ENCODE measurements at places on chromosomes 1 and 21.

DNA sequence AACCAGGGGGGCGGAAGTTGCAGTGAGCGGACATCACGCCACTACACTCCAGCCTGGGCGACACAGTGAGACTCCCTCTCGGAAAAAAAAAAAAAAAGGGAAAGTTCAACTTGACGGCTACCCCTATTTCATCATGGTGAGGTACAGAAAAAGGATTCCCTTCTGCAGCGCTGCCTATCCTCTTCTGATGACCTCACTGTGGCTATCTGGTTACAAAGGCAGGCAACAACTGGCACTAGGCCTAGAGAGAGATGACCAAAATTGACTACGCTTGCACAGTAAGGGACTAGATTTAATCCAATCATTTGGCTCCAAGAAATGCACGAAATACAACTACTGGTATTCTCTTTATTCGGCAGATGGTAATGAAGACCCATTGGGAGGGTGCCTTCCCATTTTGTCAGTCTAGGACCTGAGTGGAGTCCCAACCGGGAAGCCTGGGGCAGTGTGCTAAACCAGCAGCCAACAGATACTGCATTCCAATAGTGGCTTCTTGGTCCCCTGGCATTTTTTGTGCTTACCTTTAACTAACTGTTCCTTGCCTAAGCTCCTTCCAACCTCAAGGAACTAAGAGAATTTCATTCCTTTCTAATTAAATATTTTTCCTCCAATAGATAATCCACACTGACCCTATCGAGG lies 36.6 kb downstream of the ITPKB start:
- no peak for DNase-seq

DNA sequence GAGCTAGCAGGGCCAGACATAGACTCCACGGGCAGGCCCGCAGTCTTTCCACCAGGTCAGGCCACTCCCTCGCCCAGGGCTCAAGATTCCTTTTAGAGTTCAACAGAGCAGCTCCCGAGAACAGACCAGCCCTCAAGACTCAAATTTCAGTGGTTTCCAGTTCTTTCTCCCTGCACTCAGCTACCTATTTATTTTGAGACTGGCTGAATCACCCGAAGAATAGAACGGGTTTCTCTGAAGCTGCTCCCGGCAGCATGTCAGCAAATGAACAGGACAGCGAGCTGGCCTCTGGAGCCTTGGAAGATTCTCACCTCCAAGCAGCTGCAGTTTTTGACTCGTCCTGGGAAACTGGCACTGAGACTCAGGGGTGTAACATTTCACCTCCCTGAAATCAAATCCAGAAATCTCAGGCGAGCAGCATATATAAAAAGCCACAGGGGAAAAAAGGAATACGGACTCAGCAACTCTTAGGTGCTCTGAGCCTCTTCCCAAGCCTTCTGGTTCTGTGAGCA lies 177.9 kb downstream of the CLIC6 start:
- no peak for DNase-seq

- DNase-seq: no peak
Observed at GRCh38 chr1:86499987-86500593, 31.4 kb downstream of the CLCA1 start.

DNA sequence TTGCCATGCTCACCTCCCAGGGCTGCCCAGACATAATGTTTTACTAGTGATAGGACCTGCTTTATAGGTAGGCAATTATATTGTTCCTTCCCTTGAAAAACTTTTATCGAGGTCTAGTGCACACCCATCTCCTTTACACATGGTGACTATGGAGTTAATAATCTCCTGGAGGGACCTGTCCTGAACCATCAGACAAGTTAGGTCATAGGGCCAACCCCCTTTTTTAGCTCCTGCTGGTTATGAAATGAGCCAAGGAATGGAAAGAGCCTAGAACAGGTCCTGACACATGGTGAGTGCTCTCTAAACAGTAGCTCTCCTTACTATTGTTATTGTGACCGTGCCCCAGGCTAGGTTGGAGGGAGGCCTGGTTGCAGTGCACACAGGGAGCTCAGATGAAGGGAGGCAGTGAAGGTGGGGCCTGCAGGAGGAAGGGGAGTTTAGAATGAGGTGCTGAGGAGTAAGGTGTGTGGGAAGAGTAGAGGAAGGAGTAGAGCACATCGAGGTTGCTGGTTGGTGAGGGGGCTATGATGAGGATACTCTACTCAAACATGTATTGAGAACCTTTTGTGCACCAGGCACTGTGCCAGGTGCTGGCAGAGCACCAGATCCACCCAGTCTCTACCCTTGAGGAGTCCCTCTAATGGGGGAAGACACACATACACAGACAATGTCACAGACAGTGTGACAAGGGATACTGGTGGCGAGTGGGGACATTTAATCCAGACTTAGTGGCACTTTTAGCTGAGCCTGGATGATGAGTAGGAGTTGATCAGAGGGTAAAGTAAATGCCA lies 14.1 kb upstream of the LMNA start:
- DNase-seq: no peak

DNA sequence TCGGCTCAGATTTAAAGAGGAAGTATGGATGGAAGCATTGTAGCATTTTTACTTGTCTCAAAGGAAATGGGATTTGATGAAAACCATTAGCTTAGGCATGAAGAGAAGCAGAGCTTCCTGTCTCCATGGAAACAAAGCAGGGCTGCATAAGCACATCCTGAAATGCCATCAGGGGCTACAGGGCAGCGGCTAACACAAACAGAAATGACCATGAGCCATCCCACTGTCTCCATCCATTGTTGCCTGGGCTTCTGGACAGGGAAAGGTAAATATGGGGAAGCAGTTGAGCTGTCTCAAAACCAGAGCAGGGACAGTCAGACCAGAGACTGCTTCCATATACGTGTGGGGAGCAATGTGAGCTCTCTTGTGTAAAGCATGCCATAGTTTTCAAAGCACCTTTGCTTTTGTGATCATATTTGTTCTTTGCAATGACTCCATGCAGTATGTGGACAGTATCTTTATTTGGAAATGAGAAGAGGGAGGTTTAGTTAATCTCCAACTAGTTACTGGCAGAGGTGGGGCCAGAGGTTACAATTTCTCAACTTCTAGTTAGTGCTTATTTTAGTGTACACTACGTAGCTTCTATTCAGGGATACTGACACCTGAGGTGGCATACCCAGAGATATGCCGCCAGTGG lies 176.1 kb downstream of the CACNA1E start:
- DNase-seq: no peak

DNA sequence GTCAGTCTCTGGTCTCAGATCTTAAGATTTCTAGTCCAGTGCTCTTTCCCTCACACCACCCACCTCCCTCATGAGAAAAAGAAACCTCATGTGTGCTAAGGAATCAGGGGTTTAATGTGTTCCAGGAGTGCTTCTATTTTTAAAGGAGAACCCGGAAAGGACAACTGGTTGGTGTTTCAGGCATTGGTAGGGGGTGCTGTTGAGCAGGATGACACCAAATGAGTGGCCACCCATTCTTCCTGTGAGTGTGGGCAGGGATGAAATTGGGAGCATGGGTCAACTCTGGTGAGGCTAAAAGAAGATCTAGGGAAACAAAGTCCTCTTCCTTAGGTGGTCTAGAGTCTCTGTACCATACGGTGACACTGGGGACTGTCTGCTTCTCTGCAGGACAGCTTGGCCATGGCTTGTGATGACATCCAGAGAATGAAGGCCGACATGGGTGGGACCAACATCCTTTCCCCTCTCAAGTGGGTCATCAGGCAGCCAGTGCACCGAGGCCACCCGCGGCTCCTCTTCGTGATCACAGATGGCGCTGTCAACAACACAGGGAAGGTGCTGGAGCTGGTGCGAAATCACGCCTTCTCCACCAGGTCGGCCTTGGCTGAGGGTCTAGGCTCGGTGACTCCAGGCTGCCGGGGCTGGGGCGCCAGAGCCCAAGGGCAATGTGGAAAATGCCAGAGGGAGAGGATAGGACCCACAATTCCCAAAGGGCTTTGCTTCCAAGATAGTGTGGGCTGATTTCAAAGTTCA lies 39.3 kb downstream of the VWA5B1 start:
- DNase-seq: no peak

DNA sequence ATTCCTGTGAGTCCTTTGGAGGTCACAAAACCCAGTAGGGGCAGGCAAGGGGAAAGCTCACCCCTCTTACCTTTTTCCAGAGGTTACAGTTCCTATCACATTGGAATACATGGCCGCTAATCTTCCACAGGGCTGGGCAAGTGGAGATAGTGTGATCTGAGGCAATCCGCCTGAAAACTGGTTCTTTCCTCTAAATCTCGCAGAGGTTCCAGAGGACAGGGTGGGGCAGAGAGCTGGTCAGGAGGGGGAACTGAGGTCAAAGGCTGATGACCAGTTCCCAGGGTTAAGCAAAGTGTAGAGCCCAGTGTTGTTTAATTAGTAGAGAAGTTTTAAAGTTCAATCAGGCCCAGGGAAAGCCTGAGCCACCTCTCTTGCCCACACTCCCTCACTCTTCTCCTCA lies at the start of gene SERPINC1:
Gene SERPINC1, minus strand, starts transcription at position 179 of the 400 bp plus-strand sequence. Its CDS starts 68 bp downstream, at position 111.
- no peak for DNase-seq

GRCh38 chr1:237013608-237014007 lies 9.4 kb upstream of the MT1HL1 start:
- no peak for DNase-seq

All from CD4-positive, alpha-beta T cell treated with Interferon gamma for 1 hour (primary cell).